ENCODE measurements at places on chromosomes 12 and 14. TPM values are rescaled to one million over a fixed set of nuclear protein-coding genes. Genes with fewer than 3 reads are reported as not detected.

- no peaks in the 10 kb centered on the region for H3K36me3 ChIP-seq
- no peaks in the 10 kb centered on the region for H3K27me3 ChIP-seq
- H3K4me1 ChIP-seq = no peaks in the 10 kb centered on the region
- H3K4me3 ChIP-seq = no peak overlapping the region
- no peak overlapping the region for H3K27ac ChIP-seq
Measured at GRCh38 chr12:69338120-69338859, 9.9 kb upstream of the LYZ start.

GRCh38 chr12:82788594-82788993 lies 101.9 kb downstream of the TMTC2 start:
- H3K4me3 ChIP-seq = no peak overlapping the region
- no peak for DNase-seq
- H3K27ac ChIP-seq = no peak overlapping the region
- H3K27me3 ChIP-seq = no peaks in the 10 kb centered on the region
- H3K36me3 ChIP-seq = no peaks in the 10 kb centered on the region

GRCh38 chr12:77323788-77324415 lies 258.5 kb upstream of the E2F7 start:
- H3K27me3 ChIP-seq = no peaks in the 10 kb centered on the region
- no peaks in the 10 kb centered on the region for H3K4me1 ChIP-seq
- H3K27ac ChIP-seq = no peak overlapping the region

GRCh38 chr12:4276524-4277204 lies 3.1 kb downstream of the CCND2 start:
- DNase-seq = peak; percentile 80
- H3K4me1 ChIP-seq = no peaks in the 10 kb centered on the region
- H3K27me3 ChIP-seq = peaks cover 2% of the 10 kb centered on the region
- no peaks in the 10 kb centered on the region for H3K36me3 ChIP-seq
- no peak overlapping the region for H3K27ac ChIP-seq

Gene TGFB3
- 140 TPM for total RNA-seq

Gene PLEKHG7
- total RNA-seq = 0.50 TPM

Gene CCDC196
- total RNA-seq = 2.6 TPM

Measured in prostate gland (tissue), 2 donors.